T-helper 1 cell (primary cell): ENCODE measurements at places on chromosomes 5 and 9.

DNA sequence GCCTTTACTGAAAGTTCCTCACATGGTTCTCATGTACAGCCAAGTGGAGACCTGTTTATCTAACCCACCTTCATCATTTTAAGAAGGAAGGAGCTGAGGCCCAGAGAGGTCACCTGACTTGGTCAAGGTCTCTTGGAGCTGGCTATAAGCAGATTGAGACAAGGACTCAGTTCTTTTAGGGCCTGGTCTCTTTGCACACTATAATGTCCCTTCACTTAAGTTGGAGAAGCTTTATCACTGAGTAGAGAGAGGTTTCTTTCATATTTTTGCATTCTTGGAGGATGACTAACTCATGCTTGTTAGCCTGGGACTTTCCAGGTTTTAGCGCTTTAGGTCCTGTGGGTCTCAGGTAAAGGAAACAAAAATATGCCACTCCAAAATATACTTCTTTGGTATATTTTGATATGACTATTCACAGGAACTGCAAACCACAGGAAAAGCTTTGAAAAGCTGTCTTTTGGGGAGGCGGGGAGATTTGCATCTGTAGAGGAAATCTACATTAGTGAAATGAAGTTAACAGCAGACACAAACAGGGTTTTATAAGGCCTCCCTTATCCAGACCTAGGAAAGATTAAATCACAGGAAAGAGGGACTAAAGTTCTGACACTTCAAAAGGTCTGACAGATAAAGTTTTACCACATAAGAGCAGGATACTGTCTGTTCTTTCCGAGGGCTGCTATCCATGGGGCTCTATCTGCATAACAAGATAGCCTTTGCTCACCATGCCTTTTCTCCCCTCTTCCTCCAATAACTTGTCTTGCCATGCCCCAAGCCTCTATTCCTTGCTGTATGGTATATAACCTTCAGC is 95.8 kb upstream of the ANKRD55 start:
- peak; percentile 2 for DNase-seq

GRCh38 chr5:66742896-66743247 is 146.7 kb downstream of the MAST4 start:
- DNase-seq: no peak

- DNase-seq: no peak
Observed at GRCh38 chr5:164809821-164810220, 1304.4 kb downstream of the MAT2B start.

GRCh38 chr9:111063332-111063731 is 25.1 kb upstream of the LPAR1 start:
- no peak for DNase-seq

- DNase-seq: no peak
Observed at GRCh38 chr9:4066120-4066519, 233.7 kb downstream of the GLIS3 start.

GRCh38 chr5:88536146-88536545 is 267.5 kb upstream of the TMEM161B start:
- DNase-seq: no peak

DNA sequence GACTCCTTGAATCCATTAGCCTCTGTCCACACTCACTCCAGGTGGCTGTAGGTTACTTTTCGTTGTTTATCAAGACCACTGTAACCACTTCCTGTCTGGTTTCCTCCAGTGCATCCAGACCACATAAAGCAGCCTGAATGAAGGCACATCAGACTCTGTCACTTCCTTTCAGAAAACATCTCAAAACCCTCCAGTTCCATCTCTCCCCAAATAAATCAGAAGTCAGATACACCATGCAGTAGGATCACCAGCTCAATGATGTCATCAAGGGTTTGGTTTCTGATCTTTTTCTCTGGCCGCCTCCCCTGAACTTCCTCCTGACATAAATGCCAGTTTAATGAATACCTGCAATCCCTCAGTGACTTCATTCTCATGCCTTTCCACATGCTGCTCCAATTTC is 161.2 kb downstream of the ZNF462 start:
- no peak for DNase-seq

DNA sequence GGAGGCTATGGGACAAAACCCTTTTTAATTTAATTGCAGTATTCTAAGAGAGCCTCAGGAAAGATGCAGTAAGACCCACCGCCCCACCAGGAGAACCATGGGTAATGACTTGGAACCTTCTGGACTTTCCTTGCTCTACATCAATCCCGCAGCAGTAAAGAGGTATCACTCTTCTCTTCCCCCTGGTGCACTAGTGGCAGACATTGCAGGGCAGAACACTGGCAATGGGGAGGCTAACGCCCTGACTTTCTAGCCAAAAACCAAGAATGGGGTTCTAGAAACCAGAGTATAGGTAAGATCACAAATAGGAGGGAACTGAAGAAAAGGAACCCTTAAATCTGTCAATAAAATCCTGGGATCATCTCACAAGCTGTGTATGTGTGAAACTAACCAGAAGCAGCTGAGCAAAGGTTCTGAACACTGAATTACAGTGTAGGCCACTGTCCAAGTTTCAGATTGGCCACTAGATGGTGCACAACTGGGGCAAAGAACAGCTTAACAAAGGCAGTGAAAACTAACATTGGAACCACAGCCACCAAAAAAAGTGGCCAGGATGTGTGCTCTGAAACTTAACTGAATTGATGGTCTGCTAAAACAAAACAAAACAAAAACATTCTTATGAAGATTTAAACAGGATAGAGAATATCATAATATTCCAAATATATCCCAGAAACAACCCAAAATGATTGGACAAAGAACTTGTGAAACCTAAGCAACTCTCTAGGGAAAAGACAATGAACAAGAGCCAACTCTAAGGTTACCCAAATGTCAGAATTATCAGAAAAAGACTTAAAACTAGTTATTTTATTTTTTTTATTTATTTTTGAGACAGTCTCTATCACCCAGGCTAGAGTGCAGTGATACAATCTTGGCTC is 6.6 kb upstream of the FAM151B start:
- DNase-seq: peak; percentile 61
